ENCODE measurements at places on chromosomes 3 and 15.

GRCh38 chr15:77144026-77144425 lies 73.1 kb upstream of the TSPAN3 start:
- no peak for DNase-seq

- DNase-seq, result no peak
Measured at GRCh38 chr3:60046210-60046609, 996.4 kb upstream of the CFAP20DC start.

- DNase-seq, result no peak
Measured at GRCh38 chr3:66618066-66618465, 117.2 kb upstream of the LRIG1 start.

- no peak for DNase-seq
Measured at GRCh38 chr3:160010578-160010977, 21.9 kb downstream of the IL12A start.

GRCh38 chr3:104810896-104811295 lies 555.8 kb upstream of the ALCAM start:
- no peak for DNase-seq

GRCh38 chr3:146241523-146242240 lies 9.2 kb downstream of the PLSCR4 start:
- DNase-seq, result no peak

DNA sequence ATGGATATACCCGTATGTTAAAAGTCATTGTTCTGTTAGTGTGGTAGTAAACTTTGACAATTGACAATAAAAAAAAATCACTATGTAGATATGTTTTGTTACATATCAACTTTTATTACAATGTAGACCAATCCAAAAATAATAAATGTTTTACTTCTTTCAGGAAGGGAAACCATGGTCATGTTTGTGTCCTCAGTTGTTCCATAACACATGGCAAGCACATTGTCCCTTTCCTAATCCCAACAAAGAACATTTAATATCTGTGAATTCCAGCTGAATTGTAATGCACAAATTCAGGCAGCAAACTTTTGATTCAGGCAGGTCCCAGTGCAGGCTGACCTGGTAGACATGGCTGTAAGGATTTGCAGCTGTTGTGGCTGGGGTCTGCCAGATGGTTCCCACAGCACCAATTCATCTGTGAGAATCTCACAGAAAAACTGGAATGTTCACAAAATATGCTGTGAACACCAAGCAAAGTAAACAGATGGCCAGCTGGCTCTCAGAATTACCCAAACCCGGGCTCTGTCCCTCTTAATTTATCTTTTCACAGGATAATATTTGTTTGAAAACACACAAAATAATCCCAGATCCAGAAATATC lies 1.9 kb upstream of the SPG21 start:
- DNase-seq, result no peak

GRCh38 chr3:126307591-126308393 lies 49.4 kb downstream of the KLF15 start:
- DNase-seq, result no peak

DNA sequence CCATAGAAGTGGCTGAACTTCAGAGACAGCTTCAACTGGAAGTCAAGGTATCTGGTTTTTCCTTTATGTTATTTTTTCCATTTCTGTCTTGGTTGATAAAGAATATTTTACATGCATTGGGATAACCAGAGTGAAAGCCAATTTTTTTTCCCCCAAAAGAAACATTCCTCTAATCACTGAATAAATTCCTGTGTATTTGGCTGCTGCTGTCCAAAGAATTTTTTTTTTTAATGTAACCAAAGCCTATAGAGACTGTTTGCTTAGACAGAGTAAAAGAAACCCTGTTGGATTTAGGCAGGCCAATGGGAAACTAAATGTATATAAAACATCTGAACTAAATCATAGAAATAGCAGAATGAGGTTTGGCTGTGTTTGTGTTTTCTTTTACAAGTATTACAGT lies 75.2 kb downstream of the CGNL1 start:
- no peak for DNase-seq

GRCh38 chr3:7841451-7841850 lies 660.2 kb upstream of the LMCD1 start:
- no peak for DNase-seq

- DNase-seq, result no peak
Measured at GRCh38 chr3:127865941-127866340, 43.6 kb upstream of the MGLL start.

- DNase-seq, result no peak
Measured at GRCh38 chr3:26280517-26280916, 342.1 kb upstream of the LRRC3B start.

Measured in inflammatory macrophage treated with lipopolysaccharide for 1 hour (primary cell).